ENCODE measurements at places on chromosomes 13 and 19.

- no peak for DNase-seq
Measured at GRCh38 chr13:80273718-80274117, 67.2 kb downstream of the SPRY2 start.

GRCh38 chr13:100434010-100434763 lies 154.4 kb downstream of the GGACT start:
- no peak for DNase-seq

GRCh38 chr19:10797078-10797477 lies 38.9 kb downstream of the TMED1 start:
- DNase-seq = no peak

DNA sequence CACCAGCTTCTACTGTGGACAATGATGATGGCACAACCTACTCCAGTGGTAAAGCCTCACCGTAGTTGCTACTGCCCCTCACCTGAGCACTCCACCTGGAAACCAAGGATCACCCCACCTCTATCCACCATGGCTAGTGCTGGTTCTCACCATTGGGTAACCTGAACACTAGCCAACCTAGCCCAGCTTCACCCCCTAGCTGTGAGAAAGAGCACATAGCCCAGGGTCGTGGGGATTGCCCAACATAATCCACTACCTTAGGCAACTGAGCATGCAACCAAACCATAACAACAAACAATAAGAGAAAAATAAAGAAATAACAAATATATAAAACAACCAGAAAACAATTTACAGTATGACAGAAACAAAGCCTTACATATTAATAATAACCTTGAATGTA lies 560.1 kb downstream of the DIAPH3 start:
- no peak for DNase-seq

DNA sequence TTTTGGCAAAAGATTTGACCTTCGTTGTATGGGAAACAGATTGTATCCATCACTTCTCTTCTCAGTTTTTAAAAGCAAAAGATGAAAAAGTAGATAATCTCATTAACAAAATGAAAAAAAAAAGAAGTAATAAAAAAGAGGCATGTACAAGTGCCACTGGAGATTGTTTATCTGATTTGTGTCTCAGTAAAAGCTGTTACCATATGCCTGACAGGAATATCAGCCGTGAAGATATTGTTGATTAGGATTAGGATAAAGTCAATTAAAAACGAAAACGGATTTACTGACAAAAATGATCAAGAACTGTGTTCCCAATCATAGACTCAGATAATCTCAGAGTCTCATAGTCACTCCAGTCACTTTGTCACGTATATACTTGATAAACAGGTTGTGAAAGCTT lies 842.1 kb upstream of the SLC10A2 start:
- no peak for DNase-seq

DNA sequence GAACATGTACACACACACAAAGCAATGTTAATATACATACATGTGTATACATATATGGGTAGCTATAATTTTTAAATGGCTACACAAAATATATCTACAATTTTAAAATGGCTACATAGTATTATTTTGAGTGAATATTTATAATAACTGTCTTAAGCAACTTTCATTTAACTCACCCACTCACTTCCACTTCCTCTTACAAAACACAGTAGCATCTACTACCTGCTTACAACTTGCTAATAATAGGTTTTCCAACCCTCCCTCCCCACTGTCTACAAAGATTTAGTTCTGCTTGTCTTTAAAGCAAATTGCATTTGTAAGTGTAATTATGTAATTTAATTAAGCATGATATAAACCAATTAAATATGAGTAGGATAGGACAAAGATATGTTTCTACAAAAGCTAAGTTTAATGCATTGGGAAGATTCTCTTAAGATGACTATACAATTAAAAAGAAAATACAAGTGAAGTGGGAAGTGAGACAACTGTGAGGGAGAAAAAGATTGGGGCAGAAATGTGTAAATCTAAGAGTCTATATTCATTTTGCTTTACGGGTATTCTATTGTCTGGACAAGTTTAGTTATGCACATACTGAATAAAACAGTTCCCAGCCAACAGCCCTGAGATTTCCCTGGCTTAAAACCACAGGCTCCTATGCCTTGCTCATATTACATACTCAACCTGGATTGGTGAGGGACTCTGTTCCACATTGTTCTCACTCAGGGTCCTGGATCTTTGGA lies 583.1 kb downstream of the EFNB2 start:
- DNase-seq = no peak

GRCh38 chr19:8731428-8732169 lies 10.2 kb downstream of the OR2Z1 start:
- no peak for DNase-seq

GRCh38 chr19:12750851-12751250 lies 740 bp upstream of the BEST2 start:
- DNase-seq = no peak

- no peak for DNase-seq
Measured at GRCh38 chr13:106232681-106233080, 302.8 kb downstream of the EFNB2 start.

DNA sequence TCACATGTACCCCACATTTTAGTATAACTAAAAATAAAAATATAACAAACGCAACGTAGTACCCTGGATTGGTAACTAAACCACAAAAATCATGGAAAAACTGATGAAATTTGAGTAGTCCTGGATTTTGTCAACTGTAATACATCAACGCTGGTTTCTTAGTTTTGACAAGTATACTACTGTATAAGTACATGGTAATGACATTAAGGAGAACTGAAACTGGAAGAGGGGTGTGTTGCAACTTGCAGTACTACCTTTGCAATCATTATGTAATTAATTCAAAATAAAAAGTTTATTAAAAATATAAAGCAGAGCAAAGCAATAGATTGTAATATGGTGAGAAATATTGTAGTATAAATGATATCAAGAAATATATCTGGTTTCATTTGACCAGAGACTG lies 1158.0 kb upstream of the SPRY2 start:
- DNase-seq = no peak

DNA sequence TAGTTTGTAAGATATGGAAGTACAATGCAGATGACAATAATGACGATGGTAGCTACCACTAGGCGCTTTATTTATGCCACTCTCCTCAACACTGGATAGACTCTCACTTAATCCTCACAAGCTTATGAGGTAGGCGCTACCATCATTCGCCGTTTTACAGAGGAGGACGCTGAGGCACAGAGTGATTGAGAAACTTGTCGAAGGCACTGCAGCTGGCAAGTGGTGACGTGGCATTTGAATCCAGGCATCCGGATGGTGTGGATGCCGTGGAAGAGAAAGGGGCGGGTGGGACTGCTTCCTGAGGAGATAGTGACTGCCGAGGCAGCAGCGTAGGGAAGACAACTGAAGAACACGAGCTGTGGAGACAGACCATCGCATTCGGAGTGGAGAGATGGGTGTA lies 1.3 kb upstream of the RPS9 start:
- DNase-seq = no peak

DNA sequence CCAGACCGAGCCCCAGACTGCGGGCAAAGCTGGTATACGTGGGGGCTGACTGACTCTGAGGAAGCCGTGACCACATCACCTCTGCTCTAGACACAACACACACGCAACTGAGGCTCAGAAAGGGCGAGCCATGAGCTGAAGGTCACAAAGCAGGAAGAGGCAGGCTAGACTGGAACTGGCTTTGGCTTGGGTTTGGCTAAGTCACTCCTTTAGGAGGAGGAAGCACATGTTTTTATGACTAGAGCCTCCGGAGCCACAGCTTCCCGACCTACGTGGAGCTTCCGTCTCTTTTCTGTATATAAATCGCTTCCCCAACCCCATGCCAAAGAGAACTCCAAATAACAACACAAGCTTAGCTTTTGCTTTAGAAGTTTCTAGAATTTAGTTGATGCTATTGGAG lies 48.0 kb downstream of the RFX2 start:
- no peak for DNase-seq

- no peak for DNase-seq
Measured at GRCh38 chr19:47623921-47624391, 15.0 kb downstream of the BICRA start.

GRCh38 chr19:10744253-10744798 lies 26.4 kb downstream of the DNM2 start:
- no peak for DNase-seq

DNA sequence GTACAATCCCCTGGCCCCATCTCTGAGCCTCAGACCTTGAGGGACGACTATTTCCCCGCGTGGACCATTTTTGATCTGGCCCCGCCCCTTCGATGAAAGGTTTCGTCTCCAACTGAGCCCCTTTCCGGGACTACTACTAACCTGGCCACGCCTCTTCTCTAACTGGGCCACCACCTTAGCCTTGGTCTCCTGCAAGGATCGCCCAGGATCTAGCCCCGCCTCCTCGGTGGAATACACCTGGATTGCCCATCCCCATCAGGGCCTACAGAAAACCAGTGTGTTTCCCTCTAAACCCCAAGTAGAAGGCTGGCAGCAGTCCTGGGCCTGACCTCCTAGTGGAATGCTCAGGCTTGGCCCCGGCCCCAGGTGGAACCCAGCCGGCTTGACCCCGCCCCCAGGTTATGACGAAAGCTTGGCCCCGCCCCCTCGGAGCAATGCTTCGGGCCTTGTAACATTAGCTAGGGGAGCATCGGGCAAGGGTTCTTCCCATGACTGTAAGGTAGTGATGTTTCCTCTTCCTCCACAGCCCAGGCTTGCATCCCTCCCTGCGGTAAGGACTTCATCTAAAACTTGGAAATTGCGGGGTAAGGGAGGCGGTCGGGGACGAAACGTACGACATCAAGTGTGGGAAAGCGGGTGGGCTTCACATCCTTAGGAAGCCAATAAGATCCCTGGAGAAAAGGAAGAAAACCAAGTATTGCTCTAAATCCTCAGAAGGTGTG lies 9.1 kb downstream of the SPACA6 start:
- no peak for DNase-seq

DNA sequence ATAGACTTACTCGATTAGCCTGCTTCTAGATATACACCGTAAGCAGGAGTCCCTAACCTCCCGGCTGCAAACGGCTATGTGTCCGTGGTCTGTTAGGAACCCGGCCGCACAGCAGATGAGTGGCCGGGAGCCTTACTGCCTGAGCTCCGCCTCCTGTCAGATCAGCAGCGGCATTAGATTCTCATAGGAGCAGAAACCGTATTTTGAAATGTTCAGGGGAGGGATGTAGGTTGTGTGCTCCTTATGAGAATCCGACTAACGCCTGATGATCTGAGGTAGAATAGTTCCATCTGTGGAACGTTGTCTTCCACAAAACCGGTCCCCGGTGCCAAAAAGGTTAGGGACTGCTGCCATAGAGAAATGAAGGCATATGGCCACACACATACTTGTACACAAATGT lies 1491.9 kb downstream of the SLITRK5 start:
- no peak for DNase-seq

DNA sequence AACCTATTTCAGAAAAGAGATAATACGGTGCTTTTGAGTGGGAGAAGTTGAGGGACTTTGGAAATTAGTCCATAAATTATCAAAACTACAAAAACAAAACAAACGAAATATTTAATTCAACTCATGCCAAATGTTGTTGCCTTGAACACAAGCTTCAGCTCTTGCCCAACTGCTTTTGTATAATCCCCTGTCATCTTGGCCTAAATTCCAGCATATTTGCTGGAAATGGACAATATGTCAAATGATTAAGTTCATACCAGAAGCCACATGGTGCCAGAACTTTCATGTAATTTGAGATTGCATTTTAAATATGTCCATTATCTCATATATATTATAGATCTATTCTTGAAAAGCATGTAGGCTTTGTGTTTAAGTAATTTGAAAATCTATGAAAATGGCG lies 373.7 kb upstream of the SLITRK6 start:
- no peak for DNase-seq

DNA sequence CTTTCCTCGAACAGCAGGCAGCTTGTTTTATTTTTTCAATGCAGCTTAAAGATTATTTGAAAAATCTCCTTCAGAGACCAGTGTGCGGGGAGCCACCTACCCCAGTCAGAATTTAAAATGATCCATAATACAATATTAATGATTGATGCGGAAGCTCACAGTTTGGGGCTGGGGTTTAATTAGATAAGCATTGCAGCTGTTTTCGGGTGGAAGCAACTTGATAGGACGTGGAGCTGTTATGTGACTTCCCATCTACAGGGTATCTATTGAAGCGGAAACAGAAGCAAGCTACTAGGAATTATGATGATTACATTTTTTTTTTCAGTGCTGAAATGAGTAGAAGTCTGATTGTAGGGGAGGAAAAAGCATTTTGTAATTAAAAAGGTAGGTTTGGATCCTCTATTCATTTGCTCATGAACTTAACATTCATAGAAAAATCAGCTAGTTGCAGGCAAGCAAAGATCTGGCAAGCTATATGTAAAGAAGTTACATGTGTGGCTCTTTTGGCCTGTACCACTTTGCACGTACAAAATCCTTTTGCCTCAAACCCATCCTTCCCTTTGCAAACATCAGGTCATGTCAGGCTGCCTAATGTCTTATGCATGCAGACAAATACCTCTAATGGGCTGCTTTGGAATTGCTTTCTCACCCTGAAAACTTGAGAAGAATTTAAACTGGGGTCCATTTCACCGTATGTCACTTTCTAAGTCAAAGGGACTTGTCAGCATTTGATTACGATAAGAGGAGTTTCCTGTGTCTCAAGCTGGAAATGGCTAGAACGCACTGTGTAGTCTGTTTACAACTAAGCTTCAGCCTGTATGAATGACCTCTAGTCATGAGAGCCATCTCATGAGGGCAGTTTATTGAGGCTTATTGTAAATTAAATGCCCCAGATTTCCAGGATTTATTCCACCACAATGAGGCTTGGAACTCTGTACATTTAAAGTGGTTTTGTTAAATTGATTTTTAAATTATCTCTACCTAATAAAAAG lies 267.1 kb upstream of the TMTC4 start:
- DNase-seq = peak; percentile 32

- no peak for DNase-seq
Measured at GRCh38 chr13:105814219-105814901, 721.1 kb downstream of the EFNB2 start.

GRCh38 chr13:109465148-109465547 lies 321.2 kb downstream of the IRS2 start:
- DNase-seq = no peak

DNA sequence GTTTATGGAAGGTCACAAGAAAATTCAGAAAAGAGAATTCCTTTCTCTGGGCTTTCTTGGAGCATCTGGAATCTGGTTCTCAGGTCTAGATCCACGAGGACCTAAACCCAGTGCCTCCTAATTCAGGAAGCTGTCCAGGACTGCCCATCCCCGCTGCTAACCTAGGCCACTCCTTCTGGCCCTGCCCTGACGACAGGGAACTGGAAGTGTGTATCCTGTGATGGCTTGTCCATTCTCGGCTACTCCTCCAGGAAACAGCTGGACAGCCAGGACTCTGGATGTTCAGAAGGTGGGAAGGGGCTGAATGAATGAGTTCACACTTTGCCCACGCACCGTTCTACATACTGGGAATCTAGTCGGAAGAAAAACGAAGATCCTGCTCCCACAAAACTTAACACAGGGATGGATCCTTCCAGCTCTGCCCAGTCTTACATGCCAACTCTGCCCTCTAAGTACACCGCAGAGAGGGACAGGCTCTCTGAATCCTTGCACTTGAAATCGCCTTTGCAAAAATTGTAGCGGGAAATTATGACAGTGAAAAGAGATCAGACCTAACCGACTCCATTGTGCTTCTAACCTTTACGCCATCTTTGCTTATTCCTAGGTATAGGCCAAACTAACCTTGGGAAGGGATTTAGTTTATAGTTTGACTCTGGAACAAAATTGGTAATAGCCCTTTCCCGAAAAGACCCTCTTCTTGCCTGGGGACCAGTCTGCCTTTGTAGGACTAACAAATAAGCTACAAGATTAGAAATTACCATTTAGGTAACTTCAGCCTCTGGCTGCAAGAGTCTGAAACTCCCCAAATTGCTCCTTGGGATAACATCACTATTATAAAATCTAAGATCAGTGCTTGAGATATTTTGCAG lies 1.8 kb downstream of the LSM4 start:
- DNase-seq = no peak

Measured in DMS79 (cell line).